ENCODE measurements at places on chromosomes 7 and 10.

DNA sequence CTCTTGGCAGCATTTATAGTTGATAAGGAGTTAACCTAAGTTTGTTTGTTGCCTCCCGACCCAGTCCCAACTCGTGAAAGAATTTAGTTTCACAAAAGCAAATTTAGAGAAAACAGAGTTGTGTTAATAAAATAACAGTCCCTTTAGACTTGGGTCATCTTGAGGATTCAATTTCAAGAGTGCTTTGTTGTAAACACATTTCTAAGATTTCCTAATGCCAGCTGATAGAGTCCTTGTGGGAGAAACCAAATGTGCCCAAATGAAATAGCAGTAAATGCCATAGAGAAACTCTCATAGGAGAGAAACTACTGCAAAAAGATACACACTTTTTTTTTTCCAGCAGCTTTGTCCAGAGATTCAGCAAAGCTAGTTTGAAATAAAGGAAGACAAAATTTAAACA lies 211.3 kb upstream of the BMPER start:
- no peak for DNase-seq

- DNase-seq: no peak
These were observed 86.5 kb upstream of the GRB10 start for GRCh38 chr7:50869108-50869725.

- DNase-seq: no peak
These were observed 116.3 kb downstream of the MDFIC start for GRCh38 chr7:115038158-115038557.

DNA sequence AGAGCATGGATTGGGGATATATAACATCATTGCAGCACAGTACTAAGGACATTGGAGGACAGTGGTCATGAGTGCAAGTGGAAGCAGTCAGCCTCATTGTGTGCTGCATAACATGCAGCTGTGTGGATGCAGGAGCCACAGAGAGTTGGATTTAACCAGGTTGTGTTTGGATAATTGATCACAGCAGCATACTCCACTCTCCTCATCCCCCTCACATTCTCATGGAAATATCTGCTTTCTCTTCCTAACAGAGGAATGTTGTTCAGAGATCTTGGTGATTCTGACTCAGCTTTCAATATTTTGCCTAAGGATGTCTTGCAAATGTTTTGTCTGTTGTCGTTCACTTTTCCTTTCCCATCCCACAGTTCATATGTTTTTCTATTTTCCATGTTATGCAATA lies 31.8 kb upstream of the LSM8 start:
- DNase-seq: no peak

DNA sequence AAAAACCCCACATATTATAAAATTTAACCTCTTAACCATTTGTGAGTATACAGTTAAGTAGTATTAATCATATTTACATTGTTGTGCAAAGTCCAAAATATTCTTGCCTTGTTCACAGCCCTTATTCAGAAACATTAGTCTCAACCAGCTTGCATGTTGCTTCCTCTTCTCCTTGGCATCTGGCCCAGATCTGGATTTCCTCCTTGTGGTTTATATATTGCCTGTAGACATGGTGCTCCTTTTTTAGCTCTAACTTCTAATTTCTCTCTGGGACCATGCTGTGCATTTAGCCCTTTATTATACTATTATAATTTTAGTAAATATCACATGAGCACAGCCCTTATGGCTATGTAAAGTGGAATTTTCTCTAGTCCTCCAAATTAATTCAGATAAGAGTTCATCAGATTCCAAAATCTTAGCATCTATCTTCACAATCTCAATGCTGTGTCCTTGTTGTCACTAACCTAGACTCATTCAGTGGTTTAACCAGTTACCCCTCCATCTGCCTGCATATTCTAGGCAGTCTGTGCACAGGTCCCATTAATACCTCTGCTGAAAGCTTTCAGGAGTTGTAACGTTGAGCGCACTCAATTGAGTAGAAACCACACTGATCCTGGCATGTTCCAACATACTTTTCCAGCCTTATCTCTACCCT lies 7.9 kb downstream of the CPED1 start:
- no peak for DNase-seq

GRCh38 chr10:132199268-132199853 lies 12.6 kb downstream of the DPYSL4 start:
- DNase-seq: no peak

DNA sequence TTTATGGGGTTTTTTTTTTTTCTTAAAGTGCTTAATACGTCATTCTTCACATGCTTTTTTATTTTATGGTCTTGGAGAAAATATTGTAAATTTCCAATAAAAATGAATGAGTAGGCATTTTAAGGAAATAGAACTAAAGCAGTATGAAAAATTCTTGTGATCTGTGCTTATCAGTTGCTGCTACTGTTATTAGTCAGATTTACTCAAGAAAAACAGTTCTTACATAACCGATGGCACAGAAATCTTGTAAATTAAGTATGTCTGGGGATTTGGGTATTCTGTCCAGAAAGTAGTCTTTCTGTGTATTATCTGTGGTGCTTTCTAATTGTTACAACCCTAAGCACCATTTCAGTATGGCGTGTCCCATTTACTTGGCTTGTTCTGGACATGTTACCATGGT lies 64.7 kb downstream of the LRGUK start:
- DNase-seq: no peak

GRCh38 chr7:140402178-140402835 lies 1.6 kb upstream of the RAB19 start:
- no peak for DNase-seq

GRCh38 chr7:131927770-131928423 lies 371.5 kb upstream of the PODXL start:
- no peak for DNase-seq

DNA sequence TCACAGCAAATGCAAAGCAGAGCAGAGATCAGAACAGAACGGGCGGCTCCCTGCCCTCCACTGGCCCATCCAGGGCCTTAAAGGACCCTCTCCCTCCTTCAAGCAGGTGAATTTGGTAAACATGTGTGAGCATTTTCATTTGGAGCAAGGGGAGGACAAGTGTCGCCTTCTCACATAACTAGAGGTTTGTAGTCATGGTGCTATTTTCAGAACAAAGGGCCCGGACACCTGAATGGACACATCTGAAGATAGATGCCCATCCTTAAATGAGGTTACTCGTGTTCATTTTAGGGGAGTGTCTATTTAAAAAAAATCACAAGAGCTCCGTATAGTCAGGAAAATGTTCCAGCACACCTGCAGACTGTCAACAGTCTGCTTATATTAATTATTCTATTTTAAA lies 153.8 kb downstream of the PRKCQ start:
- no peak for DNase-seq

- DNase-seq: no peak
These were observed 1.9 kb downstream of the COBL start for GRCh38 chr7:51314726-51315125.

DNA sequence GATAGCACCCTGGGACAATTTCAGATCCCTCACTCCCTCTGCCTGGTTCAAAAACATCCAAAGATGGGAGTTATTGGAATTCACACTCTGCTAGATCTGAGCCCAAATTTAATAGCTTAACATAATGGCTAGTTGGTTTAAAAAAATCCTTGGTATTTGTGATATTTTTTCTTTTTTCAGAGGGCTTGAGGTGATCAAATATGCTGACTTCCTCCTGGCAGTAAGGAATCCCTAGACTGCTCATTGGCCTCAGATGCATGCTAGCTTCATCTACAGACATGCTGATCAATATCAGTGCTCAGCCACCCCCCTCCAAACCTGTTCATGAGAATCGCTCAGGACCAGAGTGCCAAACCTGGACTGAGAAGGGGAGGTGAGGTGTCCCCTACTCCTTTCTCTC lies 74.7 kb upstream of the PLPP4 start:
- DNase-seq: no peak

DNA sequence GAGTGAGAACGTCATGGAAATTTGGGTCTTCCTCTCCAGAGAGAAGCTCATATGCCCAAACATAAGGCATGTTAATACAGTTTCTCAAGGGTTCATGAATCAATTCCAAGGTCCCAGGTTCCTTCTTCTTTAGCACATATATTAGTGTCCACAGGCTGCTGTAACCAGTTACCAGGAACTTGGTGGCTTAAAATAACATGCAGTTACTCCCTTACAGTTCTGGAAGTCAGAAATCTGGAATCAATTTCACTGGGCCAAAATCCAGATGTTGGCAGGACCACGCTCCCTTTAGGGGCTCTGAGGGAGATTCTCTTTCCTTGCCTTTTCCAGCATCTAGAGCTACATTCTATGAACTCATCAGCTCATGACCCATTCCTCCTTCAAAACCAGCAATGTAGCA lies 64.8 kb downstream of the MRC1 start:
- DNase-seq: no peak

DNA sequence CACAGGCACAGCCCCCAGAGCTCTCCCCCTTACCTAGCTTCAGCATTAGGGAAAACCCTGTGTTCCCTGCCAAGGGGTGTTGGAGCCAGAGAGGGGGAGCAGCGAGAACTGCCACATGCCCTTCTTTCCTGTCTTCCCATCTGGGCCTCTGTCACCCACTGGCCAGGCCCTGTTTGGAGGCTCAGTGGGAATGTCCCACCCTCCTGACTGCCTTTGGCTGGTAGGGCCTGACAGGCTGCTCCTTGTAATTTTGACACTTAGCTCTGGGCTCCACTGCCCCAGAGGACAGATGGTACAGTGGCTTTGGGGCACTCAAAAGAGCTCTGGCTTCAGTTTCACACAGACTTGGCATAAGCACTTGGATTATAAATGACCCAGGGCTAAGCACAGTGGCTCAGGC lies 50.6 kb downstream of the GRID2IP start:
- DNase-seq: no peak

DNA sequence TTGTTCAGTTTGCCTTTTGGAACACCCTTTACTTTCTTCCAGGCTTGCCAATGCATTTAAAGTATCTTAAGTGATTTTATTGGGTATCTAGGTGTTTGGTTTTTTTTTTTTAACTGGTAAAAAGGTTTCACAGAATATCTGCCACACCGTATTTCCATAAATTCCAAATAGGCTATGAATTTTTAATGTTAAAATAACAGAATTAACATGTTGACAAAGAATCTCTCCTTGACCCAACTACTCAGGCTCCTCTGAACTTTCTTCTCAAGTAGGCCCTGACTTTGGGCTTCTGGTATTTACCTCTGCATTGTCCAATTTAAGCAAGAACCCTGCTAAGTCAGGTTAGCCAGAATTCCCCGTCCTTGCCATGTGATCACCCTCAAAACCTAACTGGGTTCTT lies 61.2 kb upstream of the PLA2G12B start:
- DNase-seq: no peak

GRCh38 chr7:46165276-46165675 lies 244.2 kb upstream of the IGFBP3 start:
- no peak for DNase-seq
